Stimulated activated CD4-positive, alpha-beta T cell treated with anti-CD3 and anti-CD28 coated beads, Interleukin-2, amount 100 ng/mL, for 48 hours (primary cell): ENCODE measurements at places on chromosomes 1 and 21.

DNA sequence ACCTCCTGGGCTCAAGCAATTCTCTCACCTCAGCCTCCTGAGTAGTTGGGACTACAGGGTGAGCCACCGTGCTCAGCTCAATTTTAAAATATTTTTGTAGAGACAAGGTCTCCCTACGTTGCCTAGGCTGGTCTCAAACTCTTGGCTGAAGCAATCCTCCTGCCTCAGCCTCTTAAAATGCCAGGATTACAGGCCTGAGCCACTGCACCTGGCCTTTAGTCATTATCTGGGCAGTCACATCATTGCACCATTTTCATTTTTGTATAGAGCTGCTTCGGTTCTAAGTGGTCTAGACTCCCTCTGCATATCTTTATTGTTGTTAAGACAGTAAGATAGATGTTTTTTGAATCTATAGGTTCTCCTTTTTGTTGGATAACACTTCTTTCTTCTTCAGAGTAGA is 39.9 kb downstream of the ATF3 start:
- no peak for DNase-seq

GRCh38 chr1:53139951-53140361 is 2.5 kb downstream of the SLC1A7 start:
- DNase-seq: no peak

GRCh38 chr21:22438428-22439086 is 1440.3 kb downstream of the NCAM2 start:
- no peak for DNase-seq

GRCh38 chr1:44405798-44406736 is 1.0 kb downstream of the RNF220 start:
- DNase-seq: no peak

DNA sequence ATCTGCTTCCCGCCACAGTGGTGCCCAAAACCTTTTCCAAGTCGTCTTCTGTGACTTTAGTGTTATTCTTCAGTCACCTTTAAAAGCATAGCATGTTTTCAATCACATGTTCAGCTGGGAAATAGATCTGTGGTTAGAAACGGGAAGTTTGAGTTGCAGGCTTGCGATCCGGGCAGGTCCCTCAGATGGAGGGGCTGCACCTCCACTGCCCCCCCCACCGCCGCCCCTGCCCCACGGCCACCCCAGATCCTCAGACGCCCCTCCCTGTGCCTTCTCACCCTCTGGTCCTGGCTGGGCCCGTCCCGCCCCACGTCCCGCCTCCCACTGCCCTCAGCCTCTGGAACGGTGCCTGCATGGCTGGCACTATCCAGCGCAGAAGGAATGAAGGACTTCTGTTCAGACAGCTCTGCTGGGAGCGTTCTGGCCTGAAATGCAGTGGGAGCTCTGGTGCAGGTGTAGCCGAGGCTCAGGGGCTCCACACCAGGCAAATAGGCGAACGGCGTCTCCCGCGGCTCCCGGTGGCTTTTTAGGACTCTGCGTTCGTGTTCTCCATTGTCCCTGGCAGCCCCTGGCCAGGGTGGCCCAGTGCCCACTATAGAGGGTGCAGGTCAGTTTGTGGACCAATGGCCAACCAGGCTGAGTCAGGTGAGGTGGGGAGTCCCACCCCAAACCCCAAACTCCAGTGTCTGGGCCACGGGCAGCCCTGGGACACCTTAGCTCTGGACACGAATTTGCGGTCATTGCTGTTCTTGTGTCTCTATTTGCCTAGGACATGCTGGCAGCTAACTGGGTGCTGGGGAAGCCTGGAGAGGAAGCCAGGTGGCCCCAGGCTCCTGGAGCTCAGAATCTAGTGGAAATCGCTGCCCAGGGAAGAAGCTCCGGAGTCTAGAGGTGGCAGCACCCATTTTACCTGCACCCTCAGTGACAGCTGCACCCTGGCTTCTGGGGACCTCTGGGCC is 67.1 kb downstream of the FAAP20 start:
- DNase-seq: no peak

GRCh38 chr1:219784660-219785381 is 143.5 kb downstream of the SLC30A10 start:
- no peak for DNase-seq

DNA sequence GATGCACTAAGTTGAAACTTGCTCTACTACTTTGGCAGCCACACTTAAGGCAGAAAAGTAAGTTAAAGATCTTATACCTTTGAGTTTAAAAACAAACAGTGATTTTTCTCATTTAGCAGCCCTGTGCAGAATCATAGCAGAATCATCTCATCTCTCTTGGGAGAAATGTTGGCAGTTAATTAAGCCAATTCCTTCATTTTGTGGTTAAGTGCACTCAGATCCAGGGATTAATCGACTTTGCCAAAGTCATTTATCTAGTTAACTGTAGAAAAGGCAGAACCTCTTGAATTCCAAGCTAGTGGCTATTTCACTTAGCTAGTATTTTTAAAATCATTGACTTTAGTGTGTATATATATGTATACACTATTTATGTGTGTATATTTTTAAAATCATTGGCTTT is 125.0 kb downstream of the GPR52 start:
- no peak for DNase-seq

- no peak for DNase-seq
Measured at GRCh38 chr1:119159111-119159510, 18.7 kb upstream of the WARS2 start.

DNA sequence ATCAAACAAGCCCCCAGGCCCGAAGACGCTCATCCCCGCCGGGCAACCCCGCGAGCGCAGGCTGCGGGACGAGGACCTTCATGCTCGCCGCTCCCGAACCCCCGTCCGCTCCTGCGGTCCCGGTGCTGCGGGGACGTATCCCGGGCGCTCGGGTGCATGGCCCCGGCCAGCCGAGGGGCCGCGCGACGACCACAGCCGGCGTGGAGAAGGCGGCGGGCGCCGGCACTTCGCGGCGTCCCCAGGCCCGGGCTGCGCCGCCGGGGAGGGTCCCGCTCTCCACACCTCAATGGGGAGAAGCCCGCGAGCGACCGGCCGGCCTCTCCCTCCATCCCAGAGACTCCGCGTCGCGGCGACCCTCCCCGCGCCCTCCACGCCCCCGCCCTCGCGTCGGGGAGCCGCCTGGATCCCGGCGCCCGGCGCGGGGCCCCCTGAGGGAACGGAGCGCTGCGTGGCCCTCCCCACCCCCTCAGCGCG is 401 bp downstream of the ERRFI1 start:
- no peak for DNase-seq
